ENCODE measurements at places on chromosomes 1 and 21.

- DNase-seq: no peak
Measured at GRCh38 chr1:112872551-112872962, 83.4 kb downstream of the SLC16A1 start.

DNA sequence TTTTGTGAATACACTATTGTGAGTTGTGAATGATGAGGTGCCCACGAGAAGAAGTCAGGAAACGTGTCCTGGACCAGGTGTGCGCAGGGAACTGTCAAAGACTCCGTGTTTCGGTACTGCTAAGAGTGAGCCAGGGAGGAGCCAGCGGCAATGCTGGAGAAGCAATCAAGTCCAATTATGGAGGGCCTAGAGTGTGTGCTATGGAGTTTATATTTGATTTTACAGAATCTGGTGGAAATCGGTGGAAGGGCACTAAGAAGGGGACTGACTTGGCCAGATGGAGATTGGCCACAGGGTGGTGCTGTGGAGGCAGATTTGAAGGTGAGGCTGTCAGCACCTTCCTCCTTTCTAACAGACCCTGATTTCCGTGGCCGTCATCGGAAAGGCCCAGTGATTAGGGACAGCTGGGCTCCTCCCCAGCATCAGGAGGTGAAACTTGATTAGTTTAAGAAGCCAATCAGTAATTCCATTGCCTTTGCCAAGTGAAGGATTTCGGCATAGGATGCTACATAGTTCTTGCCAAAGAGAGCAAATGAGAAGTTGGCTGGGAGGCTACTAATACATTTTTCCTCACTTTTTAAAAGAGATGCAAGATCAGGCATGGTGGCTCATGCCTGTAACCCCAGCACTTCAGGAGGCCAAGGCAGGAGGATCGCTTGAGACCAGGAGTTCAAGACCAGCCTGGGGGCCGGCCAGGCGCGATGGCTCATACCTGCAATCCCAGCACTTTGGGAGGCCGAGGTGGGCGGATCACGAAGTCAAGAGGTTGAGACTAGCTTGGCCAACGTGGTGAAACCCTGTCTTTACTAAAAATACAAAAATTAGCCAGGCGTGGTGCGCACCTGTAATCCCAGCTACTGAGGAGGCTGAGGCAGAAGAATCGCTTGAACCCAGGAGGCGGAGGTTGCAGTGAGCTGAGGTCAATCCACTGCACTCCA, 7.0 kb downstream of the PTCH2 start:
- peak; percentile 91 for DNase-seq

- no peak for DNase-seq
Measured at GRCh38 chr1:48223366-48224240, 1.1 kb downstream of the SLC5A9 start.

GRCh38 chr1:153933430-153933829, 10.7 kb upstream of the GATAD2B start:
- DNase-seq: no peak

- peak; percentile 68 for DNase-seq
Measured at GRCh38 chr1:152907686-152908601, at the start of gene IVL. TSS of gene IVL (plus strand) at chr1:152908546. CDS start at chr1:152909798, 1,252 bp downstream.

GRCh38 chr1:201783572-201783971, 45.4 kb upstream of the IPO9 start:
- DNase-seq: peak; percentile 6

DNA sequence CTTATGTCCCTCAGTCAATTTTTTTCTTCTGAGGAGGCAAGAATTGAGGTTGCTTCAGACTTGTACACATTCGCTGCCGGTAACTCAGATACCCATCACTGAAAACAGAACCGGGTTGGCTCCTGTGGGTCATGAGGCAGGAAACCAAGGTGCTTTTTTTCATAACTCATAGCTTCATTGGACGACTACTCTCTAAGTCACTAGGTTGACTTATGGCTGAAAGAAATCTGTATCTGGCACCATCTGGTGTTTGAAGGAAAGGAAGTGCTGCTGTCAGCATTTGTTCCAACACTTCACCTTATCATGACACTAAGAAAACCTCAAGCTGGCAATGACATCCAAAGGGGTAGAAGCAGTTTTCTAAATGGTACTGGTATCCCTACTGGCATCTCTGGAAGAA, 82.3 kb downstream of the TBX19 start:
- DNase-seq: peak; percentile 16

DNA sequence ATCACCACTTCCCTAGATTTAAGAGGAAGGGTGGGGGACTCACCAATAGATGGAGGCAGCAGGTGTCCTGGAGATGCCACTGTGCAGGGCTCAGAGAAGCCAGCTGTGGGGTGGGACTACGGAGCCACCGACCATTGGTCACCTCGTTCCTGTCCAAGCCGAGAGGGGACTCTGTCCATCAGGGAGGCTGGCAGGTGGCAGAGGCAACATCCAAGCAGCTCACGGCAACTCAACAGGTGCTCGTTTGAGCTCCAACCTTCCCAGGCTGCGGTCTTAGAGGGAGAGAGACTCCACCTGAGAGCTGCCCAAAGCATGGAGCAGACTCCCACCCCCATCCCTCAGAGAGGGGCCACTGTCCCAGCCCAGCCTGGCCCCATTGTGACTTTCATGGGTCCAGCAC, 71.4 kb downstream of the IGSF21 start:
- DNase-seq: no peak

GRCh38 chr1:25247829-25248754, 838 bp upstream of the RSRP1 start:
- DNase-seq: no peak

DNA sequence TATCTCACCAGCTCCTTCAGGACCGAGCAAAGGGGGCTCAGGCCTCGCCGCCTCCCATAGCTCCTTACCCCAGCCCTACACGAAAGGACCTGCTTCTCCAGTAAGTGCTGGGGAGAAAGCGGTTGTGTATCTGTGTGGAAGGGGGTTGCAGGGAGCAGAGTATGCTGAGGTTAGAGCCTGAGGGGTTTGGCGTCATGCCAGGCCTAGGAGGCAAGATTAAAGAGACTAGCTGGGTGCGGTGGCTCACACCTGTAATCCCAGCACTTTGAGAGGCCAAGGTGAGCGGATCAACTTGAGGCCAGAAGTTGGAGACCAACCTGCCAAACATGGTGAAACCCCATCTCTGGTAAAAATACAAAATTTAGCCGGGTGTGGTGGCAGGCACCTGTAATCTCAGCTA, 14.1 kb upstream of the RASSF5 start:
- no peak for DNase-seq

DNA sequence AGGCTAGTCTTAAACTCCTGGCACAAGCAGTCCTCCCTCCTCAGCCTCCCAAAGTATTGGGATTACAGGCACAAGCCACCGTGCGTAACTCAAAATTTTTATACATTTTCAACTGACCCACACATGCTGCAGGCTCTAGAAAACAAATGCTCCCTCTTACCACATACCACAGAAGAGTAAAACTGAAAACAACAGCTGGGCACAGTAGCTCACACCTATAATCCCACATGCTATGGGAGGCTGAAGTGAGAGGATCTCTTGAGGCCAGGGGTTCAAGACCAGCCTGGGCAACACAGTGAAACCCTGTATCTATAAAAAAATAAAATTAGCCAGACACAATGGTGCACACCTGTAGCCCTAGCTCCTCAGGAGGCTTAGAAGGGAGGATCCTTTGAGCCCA, 56.7 kb downstream of the AKT3 start:
- peak; percentile 26 for DNase-seq

DNA sequence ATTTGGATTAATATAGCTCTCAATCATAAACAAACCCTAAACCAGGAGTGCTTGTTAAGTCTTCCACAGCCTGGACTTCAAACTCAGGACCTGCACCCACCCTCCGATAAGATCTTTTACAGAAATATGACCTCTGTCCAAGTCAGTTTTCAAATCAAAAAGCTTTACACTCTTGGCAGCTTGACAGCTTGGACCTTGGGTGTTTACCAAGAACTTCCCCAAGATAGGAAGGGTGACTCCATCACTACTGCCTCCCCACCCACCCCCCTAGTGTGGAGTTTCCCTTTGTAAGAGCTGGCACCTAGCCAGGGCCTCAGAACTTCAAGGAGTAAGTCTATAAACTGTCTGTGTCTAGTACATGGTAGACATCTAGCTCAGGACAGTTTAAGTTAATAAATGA, 9.6 kb downstream of the BCAR3 start:
- DNase-seq: peak; percentile 24

DNA sequence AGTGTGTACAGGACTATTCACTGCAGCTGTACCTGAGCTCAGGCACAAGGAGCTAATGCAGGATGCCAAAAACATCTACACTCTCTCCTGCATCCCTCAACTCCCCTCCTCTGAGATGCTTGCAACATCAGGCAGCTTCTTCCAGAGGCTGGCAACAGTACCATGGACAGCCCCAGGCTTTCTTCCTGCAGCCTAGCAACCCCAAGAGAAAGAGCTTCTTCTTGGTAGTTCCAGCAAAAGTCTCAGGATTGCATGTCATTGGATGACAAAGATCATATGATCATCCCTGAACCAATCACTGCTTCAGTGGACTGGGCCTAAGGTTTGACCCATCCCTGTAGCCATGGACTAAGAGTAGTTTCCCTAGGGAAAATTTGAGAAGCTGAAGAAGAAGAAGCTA, 46.7 kb downstream of the CAMK2N1 start:
- no peak for DNase-seq

DNA sequence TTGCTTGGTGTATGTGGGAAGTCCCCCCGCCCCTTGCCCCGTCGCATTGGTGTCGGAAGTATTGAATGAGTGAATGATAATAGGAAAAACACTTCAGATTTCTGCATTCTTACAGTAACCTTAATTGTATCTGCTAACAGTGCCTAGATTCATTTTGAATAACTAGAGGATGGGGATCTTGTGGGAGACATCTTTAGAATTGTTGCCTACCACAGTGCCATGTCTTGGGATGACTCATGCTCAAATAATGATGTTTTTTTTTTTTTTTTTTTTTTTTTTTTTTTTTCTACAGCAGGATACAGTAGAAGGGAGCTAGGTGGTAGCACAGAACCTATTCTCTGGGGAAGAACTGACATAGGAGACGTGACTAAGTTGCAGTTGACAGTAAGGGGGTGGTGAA, 237.9 kb downstream of the USP25 start:
- no peak for DNase-seq

GRCh38 chr1:103267266-103267665, 158.9 kb upstream of the COL11A1 start:
- no peak for DNase-seq

DNA sequence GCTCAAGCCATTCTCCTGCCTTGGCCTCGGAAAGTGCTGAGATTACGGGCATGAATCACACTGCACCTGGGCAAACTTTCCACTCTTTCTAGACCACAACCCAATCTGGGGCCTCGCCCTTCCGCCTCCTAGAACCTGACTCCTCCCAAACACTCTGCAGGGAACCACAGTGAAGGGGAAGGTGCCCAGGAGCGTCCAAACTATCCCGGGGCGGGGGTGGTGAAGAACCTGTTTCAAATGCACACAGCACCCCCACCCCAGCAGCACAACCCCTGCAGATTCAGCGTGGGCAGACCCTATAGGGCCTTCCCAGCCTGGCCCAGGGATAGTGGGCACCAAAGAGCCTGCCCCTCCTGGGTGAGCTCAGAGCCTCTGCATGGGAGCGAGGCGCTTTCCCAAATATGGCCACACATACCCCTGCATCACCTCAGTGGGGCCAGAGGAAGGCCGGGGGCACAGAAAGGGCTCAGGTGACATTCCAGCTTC, 86.9 kb downstream of the STUM start:
- DNase-seq: no peak

DNA sequence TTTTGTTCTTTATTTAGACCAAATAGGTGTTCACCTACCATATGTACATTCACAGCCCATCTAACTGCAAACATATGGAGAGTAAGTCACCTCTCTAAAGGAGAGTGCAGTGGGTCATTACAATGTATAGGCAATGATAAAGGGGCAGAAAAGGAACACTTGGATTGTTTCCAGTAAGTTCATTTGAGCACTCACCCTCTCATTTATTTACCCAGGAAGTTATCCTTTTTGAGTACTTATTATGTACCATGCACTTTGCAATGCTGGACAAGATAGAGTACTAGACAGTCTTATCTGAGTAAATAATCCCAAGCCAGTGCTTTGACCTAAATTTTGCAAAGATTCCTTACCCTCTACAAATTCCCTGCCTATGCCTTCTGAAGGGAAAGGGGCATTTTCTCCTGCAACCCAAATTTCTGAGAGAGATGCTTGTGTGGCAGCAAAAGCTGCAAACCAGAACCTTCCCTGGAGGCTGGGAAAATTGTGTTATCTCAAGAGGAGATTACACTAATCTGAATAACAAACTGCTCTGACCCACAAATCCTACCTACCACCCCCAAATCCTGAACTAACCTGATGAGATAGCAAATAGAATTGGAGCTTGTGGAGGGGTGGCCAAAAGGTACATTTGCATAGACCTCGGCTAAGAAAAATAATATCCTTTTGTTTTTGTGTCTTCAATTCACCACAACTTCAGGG, 18.6 kb upstream of the RGS8 start:
- DNase-seq: no peak

All from GM12865 (cell line).